ENCODE measurements at places on chromosomes 1 and 21. TPM values are rescaled to one million over a fixed set of nuclear protein-coding genes. Genes with fewer than 3 reads are reported as not detected.
A peak's percentile ranks its signal among the peaks of the same experiment; 100 is the strongest.

DNA sequence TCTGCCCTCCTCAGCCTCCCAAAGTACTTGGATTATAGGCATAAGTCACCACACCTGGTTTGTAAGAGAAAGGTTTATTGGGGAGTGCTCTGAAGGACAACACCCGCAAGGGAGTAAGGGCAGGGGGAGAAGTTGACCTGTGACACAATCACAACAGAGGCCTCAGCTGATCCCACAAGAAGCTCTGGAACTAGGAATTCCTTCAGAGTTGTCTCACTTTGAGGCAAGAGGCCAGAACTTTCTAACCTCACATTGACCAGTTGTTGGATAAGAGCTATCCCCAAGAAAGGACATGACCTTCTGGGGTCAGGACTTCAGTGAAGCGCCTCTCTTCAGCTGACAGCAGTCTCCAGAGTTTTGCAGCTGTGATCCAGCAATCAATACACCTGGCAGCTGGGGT lies 27.4 kb upstream of the RC3H1 start:
- DNase-seq, result no peak

DNA sequence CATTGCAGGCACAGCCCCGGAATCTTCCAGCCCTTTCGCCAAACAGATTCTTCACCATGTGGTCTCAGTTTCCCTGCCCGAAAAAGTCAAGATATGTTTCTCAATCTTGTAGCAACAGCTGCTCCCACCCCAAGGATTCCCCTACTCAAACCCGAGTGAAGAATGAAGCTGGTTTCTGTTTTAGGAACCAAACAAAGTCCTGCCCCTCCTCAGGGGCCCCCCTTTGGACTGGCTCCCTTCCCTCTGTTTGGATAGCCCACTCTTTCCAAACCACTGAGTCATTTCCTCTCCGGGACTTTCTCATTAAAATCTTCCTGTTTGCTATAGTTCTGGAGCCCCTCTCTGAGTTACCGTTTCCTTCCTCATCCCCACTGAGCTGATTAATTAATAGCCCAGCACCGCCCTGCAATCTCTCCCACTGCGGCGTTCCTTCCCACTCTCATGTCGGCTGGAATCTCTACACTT lies 100.9 kb downstream of the TSEN15 start:
- DNase-seq, result peak; percentile 54

GRCh38 chr1:172002725-172003345 lies 161.5 kb downstream of the DNM3 start:
- DNase-seq, result peak; percentile 80

- DNase-seq, result no peak
Observed at GRCh38 chr1:245220381-245220985, 65.7 kb downstream of the KIF26B start.

GRCh38 chr1:201361652-201362504 lies 15.6 kb downstream of the TNNT2 start:
- DNase-seq, result peak; percentile 20

DNA sequence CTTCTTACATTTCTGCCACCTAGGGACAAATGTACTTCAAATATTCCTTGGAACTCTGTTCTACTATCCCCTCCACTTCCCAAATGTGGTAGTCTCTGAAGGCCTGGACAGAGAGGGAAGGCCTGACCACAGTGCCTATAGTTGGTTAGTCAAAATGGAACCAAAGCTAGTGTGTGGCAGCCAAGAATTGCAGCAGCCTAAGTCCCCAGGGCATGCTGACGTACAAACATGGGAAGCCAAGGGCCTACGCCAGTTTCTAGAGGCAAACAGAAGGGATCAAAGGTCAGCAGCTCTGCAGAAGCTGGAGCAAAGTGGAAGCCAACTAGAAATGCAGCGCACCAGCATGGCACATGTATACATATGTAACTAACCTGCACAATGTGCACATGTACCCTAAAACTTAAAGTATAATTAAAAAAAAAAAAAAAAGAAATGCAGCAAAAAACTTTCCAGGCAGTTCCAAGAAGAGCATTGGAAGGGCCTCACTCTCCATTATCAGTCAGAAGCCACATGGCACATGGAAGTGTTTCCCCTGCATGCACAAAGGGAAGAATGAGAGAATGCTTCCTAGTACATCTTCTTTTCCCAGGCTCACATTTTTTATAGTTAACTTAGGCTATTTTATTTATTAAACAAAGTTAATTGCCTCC lies 39.4 kb upstream of the GADD45A start:
- no peak for DNase-seq

DNA sequence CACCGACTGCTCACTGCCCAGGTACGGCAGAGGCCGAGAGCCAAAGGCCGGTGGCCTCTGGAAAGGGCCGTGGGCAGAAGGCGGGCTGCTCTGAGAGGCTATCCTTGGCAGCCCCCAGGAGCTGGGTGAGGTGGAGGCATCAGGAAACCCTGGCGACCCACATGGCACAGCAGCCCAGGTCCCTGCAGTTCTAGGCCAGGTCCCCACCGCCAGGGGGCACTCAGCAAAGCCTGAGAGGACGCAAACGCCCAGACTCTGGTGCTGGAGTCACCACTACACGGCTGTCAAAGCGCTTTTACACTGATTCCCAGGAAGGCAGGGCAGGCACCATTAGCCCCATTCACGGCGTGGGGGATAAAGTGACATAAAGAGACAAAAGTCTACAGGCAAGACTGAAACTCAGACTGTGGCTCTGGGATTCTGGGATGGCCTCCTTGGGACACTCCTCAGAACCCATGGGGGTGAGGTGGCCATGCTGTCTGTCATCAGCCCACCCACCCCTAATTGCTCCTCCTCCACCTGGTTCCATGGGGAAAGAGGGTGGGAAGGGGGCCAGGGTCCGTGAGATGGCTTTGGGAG lies 4.9 kb downstream of the PLEKHG5 start:
- peak; percentile 78 for DNase-seq

GRCh38 chr1:202982715-202983430 lies 15.8 kb upstream of the CYB5R1 start:
- DNase-seq, result no peak

The DNM3 gene
- 1.8 TPM for total RNA-seq

The DNALI1 gene
- total RNA-seq, result 5.0 TPM

The NUDT4B gene
- 7.1 TPM for total RNA-seq

The OR2L13 gene
- not detected for total RNA-seq

The SERTAD4 gene
- total RNA-seq, result 0.17 TPM

The ATP5PB gene
- total RNA-seq, result 162 TPM
